Islet precursor cell (in vitro differentiated cells): ENCODE measurements at places on chromosomes 1 and 21.
A peak's percentile ranks its signal among the peaks of the same experiment; 100 is the strongest.

- no peak for DNase-seq
These were observed 52.7 kb upstream of the EIF4G3 start for GRCh38 chr1:21229246-21230000.

GRCh38 chr1:92399076-92399475 is 87.6 kb downstream of the GFI1 start:
- DNase-seq: no peak

- DNase-seq: no peak
These were observed 100.2 kb upstream of the IPO9 start for GRCh38 chr1:201728731-201729130.

- no peak for DNase-seq
These were observed 9.9 kb downstream of the CFAP410 start for GRCh38 chr21:44329086-44329889.

DNA sequence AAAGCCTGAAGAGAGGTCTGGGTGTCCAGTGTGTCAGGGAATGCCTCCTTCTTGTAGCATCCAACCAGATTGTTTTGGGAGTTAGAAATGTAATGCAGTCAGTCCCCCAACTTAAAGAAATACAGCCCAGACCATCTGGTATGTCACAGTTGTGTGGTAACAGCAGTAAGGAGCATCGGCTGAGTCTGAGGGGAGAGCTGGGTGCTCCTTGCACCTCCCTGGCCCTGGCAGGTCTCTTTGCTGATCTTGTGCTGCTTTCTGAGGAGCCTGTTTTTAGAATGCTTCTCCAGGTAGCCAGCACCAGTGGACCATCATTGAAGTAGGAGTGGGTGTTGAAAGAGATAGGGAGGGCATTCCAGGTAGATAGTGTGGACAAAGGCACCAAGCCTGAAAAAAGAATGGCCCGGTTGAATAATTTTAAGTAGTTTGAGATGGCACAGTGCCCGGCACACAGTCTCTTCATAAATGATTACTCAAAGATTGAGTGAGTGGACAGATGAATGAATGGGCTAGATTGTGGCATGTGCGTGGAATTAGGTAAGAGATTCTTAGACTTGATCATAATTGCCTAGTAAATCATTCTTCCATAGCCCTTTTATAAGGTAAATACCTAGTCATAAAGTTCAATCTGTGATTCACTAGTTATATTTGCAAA is 46.5 kb downstream of the LAMC1 start:
- no peak for DNase-seq

DNA sequence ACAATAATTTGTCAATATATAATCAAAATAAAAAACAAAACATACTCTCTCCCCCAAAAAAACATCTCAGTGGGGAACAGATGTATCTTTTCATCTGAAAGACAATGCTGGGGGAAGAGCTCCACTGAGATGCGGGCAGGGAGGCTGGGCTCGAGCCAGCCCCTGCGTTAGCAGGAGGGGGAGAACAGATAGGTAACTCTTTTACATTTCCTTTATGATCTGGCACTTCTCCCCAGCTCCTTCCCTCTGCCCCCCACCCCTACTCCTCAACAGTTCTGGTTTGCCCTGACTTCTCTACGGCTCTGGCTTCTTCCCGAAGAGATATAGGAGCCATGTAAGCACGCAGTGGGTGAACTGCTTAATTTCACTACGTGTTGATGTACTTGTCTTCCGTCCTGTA is 12.4 kb downstream of the LEPR start:
- no peak for DNase-seq

DNA sequence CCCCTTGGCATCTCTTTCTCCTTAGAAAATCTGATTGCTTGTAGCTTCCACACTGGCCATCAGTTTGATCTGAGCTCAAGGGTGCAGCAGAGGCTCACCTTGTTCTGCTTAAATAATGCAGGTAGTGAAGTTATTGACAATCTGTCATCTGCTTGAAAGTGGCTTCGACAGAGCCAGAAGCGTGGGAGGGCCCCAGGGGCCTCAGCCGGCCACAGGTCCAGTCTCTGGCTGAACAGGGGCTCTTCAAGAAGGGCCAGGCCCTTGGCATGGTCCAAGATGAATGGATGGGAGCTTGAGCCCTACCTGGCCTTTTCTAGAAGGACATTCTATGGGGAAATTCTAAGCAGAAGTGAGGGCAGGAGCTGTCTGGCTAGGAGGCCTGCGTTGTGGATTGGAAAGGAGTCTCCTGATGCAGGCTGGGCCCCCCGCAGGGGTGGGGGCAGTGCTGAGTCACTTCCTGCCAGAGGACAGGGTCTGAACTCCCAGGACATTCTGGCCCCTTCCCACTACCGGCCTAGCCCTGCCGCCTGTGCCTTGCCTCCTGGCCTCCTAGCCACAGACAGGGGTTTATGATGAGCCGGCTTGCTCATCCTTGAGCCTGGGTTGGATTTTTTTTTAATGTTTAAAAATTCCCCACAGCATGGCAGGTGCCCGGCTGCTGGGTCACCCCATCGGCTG is 162.3 kb upstream of the VAMP3 start:
- DNase-seq: peak; percentile 94

DNA sequence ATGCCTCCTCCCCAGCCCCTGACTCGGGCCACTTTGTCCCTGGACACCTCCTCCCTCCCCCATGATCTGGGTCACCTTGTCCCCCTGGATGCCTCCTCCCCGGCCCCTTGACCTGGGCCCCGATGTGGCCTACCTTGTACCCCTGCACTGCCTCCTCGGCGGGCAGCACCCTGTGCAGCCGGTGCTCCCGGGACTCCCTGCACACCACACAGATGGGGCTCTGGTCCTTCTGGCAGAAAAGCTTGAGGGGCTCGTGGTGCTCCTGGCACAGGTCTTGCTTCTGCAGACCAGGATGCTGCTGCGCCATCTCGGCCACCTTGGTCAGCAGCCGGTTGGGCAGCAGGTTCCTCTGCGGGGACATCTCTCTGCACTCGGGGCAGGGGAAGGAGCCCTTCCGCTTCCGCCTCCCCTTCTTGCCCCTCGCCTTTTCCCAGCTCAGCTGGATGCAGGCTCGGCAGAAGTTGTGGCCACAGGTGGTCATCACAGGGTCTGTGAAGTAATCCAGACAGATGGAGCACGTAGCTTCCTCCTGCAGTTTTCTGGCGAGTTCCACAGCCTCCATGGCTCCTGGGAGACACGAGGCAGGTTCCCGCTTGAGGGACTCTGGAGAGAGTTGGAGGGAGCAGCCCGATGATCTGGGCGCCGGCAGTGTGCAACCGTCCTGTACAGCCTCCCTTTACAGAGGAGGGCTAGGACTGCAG is 2.0 kb downstream of the TRIM17 start:
- DNase-seq: peak; percentile 48

GRCh38 chr1:246875041-246876026 is 56.4 kb downstream of the AHCTF1 start:
- no peak for DNase-seq

DNA sequence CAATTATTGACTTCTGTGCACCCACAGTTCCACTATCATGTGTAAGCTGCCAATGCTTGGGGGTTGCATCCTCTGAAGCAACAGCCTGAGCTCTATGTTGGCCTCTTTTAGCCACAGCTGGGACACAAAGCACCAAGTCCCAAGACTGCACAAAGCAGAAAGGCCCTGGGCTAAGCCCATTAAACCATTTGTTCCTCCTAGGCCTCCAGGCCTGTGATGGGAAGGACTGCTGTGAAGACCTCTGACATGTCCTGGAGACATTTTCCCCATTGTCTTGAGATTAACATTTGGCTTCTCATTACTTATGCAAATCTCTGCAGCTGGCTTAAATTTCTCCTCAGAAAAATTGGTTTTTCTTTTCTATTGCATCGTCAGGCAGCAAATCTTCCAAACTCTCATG is 123.7 kb upstream of the DEPDC1 start:
- DNase-seq: no peak

DNA sequence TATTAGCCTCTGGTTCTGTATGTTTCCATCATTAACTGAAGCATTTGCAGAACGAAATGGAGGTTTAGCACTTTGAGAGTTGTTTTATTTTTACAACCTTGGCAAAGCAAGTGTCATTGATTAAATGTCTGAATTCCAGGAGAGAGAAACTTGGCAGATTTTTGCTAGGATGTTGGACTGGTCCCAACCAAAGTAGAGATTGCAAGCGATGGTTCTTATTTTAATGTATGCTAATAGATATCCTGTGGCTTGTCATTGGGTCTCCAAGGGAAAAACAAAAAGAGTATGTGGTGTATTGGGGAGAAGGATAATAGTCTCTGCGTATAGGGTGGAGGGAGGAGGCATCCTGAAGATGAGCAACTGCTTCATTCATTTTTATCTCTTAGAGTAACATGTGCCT is 457.2 kb upstream of the RUNX1 start:
- no peak for DNase-seq

- DNase-seq: no peak
These were observed 2.3 kb downstream of the MTMR11 start for GRCh38 chr1:149934356-149934755.

- no peak for DNase-seq
These were observed 14.0 kb downstream of the AK2 start for GRCh38 chr1:33022650-33023200.

- peak; percentile 64 for DNase-seq
These were observed 1.5 kb downstream of the KIF1B start for GRCh38 chr1:10211805-10212410.

DNA sequence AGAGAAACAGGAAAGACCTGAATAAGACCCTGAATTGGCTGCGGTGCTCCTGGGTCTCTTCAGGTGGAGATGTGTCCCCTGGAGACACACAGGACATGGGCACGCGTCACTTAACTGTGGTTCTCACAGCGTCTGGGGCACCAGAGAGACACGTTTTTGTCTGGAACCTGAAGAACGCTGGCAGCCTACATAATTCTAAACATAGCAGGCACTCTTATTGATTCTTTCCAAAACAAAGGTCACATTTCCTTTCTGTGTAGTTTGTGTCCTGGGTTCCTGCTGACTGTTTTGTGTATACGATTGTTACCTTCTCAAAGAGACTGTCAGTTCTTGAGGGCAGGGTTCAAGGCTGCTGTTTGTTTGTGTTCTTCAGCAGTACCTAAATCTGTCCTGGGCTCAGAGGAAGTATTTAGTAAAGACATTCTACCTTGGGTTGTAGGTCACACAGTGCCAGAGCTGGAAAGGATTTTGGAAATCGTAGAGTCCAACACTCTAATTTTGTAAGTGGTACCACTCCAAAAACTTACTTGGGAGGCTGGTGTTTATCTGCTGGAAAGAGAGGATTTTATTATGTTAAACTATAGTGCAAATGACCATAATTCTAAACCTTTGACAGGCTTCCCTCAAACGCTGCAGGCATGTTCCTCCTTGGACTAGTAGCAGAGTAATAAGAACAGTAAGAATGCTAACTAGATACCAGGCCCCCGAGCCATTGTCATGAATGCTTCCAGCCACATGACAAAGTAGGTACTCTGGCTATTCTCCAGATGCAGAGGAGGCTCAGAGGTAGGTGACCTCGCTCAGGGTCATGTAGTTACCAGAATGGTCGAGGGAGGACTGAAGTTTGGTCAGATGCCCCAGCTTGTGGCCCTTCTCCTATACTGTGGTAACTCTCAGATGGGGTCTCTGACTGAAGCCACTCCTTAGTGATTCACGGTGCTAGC is 164.3 kb downstream of the DHRS3 start:
- DNase-seq: peak; percentile 75

- no peak for DNase-seq
These were observed 1.3 kb downstream of the RIT1 start for GRCh38 chr1:155909894-155910293.

DNA sequence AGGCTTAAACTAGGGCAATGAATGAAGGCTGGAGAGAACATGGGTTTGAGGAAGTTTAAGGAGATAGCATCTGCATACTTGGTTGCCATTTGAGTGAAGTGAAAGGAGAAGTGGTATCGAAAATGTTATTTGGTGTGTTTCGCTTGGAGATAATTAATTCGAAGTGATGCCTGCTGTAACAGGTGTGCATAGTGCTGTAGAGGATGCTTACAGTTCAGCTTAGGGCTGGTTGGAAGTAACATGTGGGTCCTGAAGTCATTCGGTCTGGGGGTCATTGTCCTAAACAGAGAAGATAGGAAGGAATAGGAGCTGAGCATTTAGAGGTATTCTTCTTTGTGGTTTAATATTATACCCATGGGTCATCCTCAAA is 301 bp upstream of the NUDT17 start:
- DNase-seq: no peak

- peak; percentile 93 for DNase-seq
These were observed 244.8 kb upstream of the VAMP3 start for GRCh38 chr1:7526196-7526866.

DNA sequence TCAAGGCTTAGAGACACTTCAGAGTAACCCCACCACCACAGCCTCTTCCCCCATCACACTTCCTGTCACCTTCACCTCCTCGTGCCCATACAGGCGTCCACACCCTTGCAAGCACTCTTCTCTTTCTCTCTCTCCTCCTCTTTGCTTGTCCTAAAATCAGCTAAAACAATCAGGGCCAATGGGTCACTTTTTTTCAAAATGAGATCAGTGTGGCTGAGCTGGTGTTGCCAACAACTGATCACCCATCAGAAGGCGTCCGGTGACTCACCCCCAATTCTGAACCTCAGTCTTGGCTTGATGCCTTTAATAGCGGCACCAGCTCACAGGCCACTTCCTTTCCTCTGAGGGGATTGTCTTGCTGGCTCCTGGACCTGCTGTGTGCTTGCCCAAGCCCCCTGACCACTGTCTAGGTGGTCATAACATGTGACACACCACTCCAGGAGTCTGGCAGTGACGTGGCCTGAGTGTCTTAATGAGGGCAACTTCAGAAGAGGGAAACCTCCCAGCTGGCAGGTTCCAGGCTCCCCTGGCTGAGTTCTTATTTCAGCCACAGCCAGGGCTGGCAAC is 1.6 kb downstream of the DRAXIN start:
- DNase-seq: peak; percentile 62

DNA sequence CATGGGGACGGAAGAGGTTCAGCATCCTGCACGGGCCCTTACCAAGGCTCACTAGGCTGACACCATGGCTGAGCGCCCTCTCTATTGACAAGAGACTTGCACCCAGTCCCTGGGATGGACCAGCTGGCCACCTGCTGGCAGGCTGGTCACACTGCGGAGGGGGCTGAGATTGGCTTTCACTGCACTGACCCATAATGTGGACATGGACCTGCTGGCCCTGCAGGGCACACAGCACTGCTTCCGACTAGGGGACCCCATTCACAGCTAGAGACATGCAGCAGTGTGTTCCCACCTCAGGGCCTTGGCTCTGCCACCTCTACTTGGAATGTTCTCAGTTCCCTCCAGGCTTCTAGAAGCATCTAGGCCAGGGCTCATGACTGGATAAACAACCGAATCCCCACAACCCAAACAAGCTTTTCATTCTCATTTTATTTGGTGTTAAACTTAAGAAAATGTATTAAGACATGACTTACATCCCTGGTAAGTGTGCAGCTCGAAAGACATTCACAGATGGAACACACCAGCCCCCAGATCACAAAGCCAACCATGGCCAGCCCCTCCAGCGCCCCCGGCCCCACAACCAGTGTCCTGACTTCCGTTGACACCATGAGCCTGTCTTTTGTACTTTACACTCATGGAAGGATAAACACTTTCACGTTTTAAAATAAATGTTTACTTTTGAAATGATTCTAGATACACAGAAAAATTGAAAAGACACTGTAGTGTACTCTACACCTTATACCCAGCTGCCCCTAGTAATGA is 9.3 kb upstream of the SRARP start:
- DNase-seq: peak; percentile 87

GRCh38 chr1:184524248-184524647 is 137.4 kb downstream of the C1orf21 start:
- no peak for DNase-seq

GRCh38 chr1:168114845-168115244 is 21.9 kb downstream of the GPR161 start:
- DNase-seq: no peak
